ENCODE measurements at places on chromosomes 12 and 14.

DNA sequence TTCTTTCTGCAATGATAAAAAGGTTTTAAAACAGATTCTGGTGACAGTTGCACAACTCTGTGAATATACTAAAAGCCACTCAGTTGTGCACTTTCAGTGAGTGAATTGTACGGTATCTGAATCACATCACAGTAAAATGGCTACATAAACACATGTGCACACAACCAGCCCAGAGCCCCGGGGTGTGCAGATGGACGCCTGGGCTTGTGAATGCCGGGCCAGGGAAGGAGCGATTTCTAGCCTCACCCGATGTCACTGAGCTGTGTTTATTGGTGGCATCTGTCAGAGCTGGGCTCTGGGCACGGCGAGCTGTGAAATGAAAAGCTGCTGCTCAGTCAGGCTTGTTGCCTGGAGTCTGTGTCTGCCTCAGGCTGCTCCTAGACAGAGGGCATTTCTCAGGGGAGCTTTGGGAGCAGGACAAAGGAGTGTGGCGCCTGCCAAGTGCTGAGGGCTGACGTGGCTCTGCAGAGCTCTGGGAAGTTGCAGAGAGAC, 25.9 kb downstream of the RHOF start:
- peak; percentile 92 for DNase-seq

GRCh38 chr14:101060171-101060601, 156.7 kb upstream of the RTL1 start:
- DNase-seq = no peak

DNA sequence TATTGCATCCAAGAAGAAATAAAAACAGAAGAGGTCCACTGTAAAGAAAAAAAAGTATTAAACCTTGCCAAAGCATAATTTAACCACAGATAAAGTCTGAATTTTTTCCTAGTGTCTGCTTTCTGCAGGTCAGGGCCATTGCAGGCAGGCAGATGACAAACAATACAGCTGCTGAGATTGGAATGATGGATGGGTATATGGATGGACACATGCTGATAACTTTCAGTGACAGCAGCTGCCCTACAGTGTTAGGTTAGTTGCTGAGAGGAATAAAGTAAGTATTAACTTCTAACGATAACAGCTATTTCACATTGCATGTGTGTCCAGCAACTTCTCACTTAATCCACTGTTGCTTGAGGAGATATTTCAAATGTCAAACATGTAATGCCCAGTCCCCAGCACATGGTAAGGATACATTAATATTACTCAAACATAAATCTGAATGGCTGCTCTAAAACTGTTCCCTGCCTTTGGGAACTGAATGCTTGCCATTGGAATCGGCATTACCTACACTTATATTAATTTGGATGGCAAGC, 515.3 kb downstream of the RMST start:
- no peak for DNase-seq

- no peak for DNase-seq
These were observed 17.7 kb upstream of the CD27 start for GRCh38 chr12:6426882-6427671.

- DNase-seq = no peak
These were observed 317.5 kb upstream of the OR4E1 start for GRCh38 chr14:21991130-21991529.

DNA sequence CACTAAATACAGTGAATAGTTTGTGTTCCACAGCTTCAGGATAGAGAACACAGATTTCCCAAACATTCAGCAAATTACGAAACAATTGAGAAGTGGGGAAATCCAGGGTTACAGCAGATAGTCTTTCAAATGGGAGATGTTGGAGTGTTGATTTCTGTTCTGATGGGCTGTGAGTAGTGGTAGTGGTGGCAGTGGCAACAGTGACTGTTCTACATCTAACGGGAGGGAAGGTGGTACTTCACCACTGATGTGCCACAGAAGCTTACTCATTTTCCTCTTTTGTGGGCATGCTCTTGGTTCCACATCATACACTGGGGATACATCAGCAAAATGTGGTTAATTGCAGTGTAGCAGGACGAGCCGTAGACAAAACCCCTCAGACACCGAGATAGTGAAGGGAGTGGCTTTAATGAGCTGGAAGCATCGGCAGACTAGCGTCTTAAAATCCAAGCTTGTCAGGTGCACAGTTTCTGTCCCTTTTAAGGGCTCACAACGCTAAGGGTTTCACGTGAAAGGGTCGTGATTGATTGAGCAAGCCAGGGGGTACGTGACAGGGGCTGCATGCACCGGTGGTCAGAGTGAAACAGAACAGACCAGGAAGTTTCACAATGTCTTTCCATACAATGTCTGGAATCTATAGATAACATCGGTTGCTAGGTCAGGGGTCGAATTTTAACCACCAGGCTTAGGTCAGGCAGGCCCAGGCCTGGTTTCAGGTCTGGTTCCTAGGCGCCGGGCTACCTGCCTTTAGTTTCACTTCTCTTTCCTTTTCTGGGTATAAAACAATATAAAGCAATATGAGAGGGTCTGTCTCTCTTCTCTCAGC, 330.6 kb upstream of the FBXO33 start:
- DNase-seq = no peak

- no peak for DNase-seq
These were observed 11.7 kb downstream of the FAM181A start for GRCh38 chr14:93938751-93939303.

GRCh38 chr12:91173124-91173523, 9.5 kb downstream of the DCN start:
- no peak for DNase-seq

- DNase-seq = no peak
These were observed 29.5 kb upstream of the INF2 start for GRCh38 chr14:104659764-104660523.

DNA sequence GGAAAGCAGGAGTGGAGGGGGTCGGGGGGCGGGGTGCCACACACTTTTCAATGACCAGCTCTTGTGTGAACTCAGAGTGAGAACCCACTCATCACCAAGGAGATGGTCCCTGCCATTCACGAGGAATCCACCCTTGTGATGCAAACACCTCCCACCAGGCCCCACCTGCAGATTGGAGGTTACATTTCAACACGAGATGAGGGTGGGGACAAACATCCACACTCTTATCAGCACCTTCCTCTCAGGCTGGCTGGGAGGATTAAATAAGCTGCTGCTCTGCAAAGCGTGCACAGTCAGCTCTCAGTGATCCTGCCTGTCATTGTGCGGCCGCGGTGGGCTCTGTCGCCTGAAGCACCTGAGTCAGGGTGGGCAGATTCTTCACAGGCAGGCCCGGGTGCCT, 39.7 kb downstream of the AACS start:
- DNase-seq = no peak

DNA sequence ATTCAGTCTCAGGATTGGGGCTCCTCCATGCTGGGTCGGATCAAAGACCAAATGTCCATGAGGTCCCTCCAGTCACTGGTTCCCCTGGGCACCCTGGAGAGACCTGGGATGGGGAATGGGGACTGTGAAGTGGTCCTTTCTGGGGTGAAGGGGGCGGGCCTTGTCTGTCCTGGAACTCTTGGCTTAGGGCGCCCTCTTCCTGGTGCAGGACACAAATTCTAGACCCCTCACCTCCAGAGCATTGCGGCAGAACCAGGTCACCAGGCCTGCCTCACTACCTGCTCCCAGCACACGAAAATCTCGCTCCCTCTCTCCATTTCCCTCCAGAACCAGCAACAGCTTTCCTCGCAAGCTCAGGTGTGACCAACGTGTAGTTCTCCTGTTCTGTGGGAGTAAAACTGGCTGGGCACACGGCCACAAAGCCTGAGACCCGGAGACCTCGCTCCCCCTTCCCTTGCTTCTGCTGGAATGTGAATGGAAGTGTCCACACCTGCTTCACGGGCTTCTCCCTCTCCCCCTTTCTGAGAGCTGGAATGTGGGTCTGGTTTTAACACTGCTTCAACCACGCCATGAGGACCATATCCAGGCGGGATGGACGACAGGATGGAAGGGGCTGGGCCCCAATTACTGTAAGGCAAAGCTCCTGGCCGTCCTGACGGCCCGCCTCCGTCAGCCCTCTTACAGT, 112.7 kb downstream of the SCARB1 start:
- no peak for DNase-seq

- DNase-seq = no peak
These were observed 11.3 kb upstream of the DACT1 start for GRCh38 chr14:58626431-58626831.

- DNase-seq = no peak
These were observed 74.4 kb upstream of the TRHDE start for GRCh38 chr12:72197790-72198189.

DNA sequence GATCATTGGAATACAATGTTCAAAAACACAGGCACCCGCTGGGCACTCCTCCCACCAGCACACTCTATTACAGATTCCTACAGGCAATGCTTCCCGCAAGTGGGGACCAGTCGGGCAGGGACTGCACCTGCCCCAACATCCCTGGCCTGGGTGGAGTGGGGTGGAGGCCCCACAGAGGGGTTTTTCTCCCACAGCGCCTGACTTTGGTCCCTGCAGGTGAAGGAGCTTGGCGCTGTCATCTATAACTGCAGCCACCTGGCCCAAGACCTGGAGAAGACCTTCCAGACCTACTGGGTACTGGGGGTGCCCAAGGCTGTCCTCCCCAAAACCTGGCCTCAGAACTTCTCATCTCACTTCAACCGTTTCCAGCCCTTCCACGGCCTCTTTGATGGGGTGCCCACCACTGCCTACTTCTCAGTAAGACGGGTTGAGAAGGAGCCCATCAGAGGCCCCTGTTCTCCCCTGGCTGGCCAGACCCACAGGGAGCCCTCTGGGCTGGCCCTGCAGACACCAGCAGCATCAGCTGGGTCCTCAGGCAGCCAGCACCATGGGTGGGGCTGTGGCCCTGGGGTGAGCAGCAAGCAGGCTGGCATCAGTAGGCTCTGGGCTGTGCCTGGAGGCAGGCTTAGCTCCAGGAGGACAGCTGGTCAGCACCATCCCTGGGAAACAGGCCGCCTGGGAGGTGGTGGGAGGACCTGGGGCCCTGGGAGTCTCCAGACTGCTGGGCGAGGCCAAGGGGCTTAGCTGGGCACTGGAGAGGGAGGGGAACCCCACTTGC, 6.0 kb downstream of the PLD4 start:
- DNase-seq = no peak

- DNase-seq = no peak
These were observed 197.7 kb upstream of the CRY1 start for GRCh38 chr12:107291018-107291417.

DNA sequence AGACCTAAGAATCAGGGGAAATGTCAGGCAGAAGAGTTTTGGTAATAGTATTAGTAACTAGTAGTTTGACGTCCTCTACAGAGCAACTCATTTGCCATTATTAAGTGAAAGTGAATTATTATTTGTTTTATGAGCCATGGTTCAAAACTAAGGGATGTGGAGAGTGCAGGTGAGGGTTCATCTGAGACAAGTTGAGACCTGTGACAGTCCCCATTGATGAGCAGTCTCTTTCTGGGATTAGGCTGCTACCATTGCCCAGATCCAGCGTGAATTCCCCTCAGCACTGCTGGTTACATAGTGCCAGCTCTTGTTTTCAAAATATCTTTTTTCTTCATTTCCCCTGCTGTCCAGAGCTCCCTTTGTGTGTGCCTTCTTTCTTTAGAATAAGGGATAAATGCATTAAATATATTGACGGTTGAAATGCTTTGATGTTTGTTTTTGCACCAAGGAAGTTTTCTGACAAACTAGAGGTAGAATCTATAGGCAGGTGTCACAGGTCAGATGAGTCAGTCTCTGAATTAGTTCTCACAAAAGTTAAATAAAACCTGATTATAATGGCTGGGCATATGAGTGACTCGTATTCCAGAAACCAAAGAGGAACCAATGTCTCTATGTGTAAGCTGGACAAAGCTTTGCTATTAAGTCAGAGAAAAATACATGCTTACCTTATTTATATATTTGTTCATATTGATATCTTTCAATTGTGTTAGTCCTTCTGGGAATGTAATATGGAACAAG, 381.4 kb downstream of the TMEM117 start:
- no peak for DNase-seq

- no peak for DNase-seq
These were observed 3.3 kb downstream of the TMEM121 start for GRCh38 chr14:105529569-105530284.

DNA sequence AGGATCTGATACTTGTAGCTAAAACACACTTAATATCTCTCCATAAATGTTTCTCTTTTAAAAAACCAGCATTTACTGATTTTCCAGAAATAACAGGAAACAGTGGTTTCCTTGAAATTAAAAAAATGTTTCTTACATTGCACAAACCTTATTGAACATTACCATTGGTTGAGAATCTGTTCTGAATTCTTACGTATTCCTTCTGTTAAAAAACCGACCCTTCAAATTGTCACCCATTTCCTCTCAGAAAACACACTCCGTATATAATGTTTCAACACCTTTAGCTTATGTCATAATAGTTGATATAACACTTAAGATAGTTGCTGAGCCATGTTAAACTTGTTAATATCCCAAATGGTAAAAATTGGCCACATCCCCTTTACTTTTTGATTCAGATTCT, 51.2 kb downstream of the MSRB3 start:
- no peak for DNase-seq

DNA sequence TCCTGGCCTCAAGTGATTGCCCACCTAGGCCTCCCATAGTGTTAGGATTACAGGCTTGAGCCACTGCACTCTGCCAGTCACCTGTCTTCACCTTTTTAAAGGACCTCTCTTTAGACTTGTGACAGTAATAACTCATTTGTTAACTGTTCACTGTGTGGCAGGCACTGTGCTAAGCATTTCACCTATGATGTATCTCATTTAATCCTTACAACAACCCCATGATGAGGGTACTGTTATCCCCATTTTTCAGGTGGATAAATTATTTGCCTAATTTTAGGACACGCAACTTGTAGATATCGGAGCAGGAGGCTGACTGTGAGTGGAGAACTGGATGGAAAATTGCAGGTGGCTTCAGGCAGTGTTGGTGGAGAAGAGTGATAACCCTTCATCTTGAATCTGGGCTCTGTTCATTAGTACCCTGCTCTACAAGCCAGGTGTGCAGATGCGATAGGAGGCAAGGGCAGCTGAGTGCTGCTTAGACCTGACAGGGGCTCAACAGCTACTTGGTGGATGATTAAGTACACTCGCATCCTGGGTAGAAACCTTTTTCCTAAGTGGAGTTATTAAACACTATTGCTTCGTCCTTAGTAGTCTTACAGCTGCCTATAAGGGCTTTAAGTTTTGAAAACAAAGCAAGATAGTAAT, 2.7 kb downstream of the TCTN1 start:
- no peak for DNase-seq

- peak; percentile 96 for DNase-seq
These were observed 48.4 kb downstream of the PPP2R5C start for GRCh38 chr14:101809671-101810514.

Measured in NCI-H446 (cell line).